ENCODE measurements at places on chromosomes 3 and 15.
A peak's percentile ranks its signal among the peaks of the same experiment; 100 is the strongest.

DNA sequence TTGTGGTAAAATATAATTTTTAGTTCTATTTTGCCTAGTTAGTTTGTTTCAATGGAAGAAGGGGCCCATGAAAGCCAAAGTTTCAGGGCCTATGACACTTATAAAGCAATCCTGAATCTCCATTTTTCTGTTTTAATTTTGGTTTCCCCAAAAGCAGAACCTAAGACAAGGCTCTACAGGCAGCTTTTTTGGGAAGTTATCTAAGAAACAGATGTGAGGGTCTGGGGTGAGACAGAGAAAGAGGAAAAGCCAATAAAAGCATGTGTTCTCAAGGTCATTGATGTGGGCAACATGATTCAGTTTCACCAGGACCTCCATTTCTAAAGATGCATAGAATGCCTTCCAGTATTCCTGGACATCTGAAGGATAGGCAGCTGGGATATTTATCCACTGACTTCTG, 598.5 kb downstream of the PDCD6IP start:
- no peak for DNase-seq

- DNase-seq, result no peak
Measured at GRCh38 chr3:82654708-82655107, 893.3 kb upstream of the GBE1 start.

- DNase-seq, result peak; percentile 14
Measured at GRCh38 chr3:30475038-30475808, 131.2 kb upstream of the TGFBR2 start.

DNA sequence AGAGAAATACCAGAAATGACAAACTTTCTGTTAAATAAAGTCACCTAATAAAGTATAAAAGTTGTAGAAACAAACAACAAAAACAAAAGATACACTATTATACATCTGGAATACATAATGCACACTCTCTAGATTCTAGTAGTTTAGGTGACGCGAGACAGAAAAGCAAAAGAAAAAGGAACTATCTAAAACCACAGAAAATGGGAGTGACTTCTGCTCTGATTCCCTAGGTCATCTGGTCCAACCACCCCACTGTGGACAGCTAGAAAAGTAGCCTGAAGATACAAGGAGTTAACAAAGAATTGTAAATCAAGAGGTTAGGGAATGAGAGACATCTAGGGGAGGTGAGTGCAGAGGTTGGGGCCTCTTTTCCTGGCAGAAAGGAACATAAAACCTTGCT, 39.1 kb downstream of the DHX36 start:
- no peak for DNase-seq

DNA sequence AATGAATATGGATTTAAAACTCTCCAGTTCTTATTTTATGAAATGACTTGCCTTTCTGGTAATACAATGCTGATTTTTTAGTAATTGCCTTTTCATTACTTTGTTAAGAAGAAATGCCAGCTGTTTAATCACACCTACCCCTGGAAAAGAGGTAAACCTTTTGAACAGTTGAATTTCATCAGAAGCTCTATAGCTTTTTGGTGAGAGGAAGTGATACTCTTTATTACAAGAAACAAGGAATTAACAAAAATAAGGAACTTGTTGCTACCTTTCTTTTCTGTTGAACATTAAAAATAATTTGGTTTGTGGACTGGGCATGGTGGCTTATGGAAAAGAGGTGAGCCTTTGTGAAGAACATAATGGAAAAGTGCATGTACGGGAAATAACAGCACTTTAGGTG, 19.7 kb downstream of the BLOC1S6 start:
- DNase-seq, result no peak

DNA sequence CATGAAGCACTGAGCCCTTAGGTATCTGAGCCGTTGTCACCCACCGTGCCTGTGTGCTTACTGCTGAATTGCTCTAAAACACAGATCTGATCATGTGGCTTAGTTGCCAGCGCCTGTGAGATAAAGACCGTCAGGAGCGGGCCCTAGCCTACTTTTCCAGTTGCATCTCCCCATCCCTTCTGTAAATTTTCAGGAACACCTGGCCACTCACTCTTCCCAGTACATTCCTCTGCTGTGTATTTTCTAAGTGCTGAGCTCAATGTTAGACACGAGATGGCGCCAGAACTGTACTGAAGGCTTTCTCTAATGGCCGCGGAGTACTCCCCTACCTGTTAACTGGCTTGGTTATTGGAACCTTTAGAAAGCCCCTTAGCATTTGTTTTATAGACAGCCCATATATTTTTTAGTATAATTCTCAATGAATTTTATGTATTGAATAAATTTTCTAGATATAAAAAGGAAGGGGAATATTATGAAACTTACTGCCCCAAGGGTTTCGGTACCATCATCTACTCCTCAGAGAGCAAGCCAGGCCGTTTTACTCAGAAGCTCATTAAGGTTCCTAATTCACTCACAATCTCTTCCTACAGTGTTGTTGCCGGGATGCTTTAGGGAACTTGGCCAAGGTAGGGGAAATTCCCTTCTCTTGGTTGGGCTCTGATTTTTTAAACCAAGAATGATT, 16.7 kb upstream of the WNT7A start:
- peak; percentile 69 for DNase-seq

- DNase-seq, result no peak
Measured at GRCh38 chr15:57134071-57134605, 215.7 kb downstream of the TCF12 start.

DNA sequence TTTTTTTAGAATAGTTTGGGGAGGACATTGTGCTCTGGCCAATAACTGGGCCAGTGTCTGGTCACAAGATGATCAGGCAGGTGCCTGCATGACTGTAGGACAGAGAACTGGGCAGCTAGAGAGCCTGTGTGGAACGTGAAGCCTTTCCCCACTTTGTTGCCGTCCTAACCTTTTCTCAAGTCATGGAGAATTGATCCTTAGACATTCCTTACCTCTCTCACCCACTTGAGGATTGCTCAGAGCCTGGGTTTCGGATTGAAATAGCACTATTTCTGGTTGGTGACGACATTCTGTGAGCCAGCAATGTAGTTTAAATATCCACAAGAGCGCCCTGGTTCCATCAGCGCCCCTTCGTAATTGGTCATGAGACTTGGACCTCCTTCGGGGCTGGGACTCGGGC, 138.4 kb downstream of the IGF1R start:
- no peak for DNase-seq
